ENCODE measurements at places on chromosomes 5 and 9.

DNA sequence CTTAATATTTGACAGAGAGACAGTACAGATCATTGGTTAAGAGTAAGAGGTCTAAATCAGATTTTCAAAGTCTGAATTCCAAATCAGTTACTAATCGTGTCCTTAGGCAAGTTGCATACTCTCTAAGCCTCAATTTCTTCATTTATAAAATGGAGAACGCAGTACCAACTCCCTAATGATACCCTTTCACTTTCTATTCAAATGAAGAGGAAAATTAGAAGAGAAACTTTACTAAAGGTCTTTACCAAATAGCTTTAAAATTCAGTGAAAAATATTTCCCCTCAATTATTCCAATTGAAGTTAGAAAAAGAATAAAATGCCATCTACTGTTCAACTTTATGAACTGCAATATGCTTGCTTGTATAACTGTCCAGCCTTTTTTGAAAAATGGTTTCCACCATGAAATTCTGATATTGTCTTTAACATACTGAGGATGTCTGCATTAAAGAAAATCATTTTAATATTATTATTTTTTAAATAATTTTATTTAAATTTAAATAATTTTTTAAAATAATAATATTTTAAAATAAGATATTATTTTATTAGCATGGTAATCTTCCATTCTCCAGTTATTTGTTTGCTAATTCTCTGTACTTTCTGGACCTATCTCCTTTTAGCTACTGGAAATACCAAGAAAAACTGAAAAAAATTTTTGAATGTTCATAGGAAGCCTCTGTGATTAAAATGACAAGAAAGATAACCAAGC lies 36.0 kb downstream of the POC5 start:
- no peak for DNase-seq

- no peak for DNase-seq
Observed at GRCh38 chr9:86836266-86836665, 111.0 kb downstream of the GAS1 start.

- no peak for DNase-seq
Observed at GRCh38 chr5:163756170-163756569, 250.8 kb downstream of the MAT2B start.

DNA sequence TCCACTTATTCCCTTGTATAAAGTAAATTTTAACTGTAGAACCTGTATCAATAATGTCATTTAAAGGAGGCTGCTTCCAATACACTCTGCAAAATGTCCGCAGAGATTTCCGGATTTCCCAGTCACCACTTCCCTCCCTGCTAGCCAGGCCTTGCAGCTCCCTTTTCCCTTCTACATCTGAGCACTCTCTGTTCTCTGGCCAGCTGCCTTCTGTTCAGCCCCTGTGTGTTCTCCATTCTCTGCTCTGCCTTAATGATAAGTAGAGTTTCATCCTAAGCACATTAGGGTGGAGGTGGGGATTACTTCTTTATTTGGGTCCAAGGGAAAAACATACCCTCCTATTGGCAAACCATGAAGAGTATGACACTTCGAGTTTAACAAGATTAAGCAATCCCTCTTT lies 719.6 kb upstream of the WWC1 start:
- no peak for DNase-seq

DNA sequence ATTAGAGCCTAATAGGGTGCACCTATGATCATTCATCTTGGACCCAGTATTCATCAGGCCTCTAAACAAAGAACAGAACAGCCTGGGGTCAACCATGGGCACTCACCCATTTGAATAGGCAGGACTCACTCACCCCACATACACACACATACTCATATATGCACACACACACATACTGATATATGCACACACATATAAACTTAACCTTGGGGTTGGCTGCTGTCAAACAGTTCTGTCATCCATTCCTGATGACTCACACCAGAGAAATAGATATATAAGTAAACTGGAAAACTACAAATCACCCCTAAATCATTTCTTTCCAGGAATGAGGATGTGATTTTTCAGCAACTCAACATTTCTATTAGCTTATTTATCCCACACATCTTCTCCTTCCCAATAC lies 51.3 kb downstream of the ARL15 start:
- no peak for DNase-seq

DNA sequence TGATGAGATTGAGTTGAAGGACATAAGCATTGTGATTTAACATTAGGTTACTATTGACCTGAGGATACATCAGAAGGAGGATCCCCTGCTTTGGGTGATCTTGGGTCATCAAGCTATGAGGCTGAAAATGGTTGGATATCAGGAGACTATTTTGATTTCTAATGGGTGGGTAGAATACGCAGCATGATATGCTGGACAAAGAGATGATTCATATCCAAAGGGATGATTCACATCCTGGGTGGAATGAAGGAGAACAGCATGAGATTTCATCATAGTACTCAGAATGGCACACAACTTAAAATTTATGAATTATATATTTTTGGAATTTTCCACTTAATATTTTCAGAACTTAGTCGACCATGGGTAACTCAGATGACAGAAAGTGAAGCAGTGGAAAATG lies 1759.5 kb upstream of the C9orf72 start:
- no peak for DNase-seq

GRCh38 chr9:131747352-131747751 lies 7.5 kb upstream of the RAPGEF1 start:
- no peak for DNase-seq
